CD4-positive, alpha-beta T cell treated with Interleukin-12 subunit alpha and Interleukin-12 subunit beta, for 1 hour (primary cell): ENCODE measurements at places on chromosomes 16 and 17.

DNA sequence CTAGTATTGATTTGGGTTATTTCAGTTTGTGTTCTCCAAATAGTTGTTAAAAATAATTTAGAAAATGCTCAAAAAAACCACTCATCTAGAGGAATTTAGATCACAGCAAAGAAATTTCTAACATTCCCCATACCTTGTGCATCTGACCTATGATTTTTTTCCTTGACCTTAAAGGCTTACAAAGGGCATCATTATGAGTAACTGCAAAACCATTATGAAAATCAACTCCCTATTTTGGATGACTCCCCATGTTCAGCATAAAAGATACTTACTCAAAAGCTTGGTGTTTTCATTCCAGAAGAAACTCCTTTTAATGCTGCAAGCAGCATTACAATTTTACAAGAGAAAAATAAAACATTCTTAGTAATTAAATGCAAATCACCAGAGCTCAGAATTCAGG, 83.2 kb downstream of the GRIN2A start:
- no peak for DNase-seq

DNA sequence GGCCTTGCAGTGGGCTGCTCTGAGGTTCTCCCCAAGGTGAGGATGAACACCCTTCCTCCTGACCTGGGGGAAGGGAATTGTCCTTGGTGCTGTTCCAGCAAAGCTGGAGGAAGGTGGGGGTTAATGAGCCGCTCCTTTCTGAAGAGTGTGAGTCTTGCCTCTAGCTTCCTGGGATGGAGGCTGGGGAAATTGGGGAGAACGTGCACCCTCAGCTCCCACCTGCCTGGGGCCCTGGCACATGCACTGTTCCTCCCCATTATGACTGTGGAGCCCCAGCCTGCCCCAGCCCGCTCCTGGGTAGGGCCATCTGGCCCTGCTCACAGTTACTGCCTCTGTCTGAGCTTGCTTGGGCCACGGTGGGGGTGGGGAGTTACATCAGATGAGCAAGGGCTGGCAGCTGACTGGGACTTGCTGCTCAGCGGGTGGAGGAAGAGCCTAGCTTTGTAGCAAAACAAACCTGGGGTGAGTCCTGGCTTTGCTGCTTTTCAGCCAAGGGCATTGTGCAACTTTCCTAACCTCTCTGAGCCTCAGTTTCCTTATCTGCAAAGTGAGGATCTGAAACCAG, 11.1 kb downstream of the TNS4 start:
- no peak for DNase-seq

DNA sequence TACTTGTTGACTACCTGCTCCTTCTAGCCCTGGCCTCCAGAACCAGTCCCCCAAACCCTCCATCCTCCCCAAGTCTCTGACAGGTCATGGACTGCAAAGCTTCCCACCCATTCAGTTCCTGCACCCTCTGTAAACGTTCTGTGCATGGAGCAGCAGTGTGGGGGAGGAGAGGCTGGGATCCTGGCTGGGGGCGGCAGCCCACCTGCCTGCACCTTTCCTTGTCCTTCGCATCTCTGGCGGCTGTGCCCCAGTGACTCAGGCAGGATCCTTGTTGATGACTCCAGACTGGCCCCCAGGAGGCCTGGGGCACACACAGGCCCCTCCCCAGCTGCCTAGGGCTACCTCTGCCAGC, 1.6 kb upstream of the PKMYT1 start:
- DNase-seq, result no peak

GRCh38 chr16:19864566-19864965, 20.1 kb downstream of the GPRC5B start:
- no peak for DNase-seq

GRCh38 chr16:66621973-66622372, 17.5 kb downstream of the CMTM3 start:
- DNase-seq, result no peak

DNA sequence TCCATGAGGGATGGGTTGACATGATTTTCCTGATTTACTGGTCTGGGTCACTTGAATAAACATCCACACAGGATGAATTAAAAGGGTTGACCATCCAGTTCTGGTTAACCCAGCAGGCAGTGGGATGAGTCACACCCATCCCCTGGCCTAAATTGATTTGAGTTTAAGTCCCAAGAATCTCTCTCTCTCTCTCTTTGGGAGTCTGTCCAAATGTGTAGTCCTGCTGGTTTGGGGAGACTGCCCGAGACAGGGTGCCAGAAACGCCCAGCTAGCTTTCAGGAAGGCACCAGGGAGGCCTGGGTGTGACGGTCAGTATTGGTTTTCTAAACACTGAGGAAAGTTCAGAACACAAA, 38.8 kb downstream of the SCPEP1 start:
- DNase-seq, result no peak

- no peak for DNase-seq
These were observed 116.1 kb downstream of the C16orf95 start for GRCh38 chr16:87201052-87201451.

DNA sequence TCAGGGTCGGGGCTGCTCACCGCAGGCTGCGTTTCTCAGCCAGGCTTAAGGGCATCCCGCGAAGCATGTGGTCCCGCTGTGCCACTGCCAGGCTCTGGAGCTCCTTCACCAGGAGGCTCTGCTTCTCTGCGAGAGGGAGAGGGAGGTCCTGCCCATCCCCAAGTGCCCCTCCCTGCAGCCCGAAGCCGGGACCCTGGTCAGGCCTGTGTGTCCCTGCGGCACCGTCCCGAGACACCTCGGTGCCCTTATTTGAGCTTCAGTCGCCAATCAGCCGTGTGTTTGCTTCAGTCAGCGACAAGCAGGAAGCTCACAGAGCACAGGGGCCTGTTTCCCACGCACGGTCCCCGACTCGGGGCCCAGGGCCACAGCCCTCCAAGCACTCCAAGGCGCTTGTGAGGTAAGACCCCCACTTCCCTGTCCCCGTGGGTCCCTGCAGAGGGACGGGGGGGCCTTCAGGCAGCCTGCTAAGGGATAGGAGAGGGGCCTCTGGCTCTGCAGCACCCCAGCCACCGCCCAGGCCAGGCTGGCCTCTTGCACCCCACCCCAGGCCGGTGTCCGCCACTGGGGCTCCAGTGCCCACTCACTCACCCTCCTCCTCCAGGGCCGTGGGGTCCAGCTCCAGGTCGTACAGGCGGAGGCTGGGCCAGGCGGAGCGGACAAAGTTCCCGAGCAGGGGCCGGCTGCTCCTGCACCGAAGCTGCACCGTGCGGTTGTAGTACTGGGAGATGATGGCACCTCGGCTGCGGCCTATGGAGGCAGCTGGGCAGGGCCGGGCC, 3.2 kb downstream of the TMC6 start:
- peak; percentile 38 for DNase-seq

GRCh38 chr17:44607836-44608690, 48.2 kb upstream of the MEIOC start:
- DNase-seq, result no peak

DNA sequence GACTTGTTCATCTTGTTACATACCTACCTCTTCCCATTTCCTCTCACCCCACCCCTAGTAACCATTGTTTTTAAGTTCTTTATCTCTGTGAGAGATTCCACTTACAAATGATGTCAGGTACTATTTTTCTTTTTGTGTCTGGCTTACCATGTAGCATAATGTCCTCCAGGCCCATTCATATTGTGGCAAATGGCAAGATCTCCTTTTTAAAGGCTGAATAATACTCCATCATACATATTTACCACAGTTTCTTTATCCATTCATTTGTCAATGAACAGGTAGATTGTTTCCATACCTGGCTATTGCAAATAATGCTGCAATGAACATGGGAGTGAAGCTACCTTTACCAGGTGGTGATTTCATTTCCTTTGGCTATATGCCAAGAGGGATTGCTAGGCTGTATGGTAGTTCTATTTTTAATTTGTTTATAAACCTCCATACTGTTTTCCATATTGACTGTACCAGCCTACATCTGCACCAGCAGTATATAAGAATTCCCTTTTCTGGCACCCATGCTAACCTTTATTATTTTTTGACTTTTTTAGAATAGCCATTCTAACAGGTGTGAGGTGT, 53.9 kb downstream of the NSRP1 start:
- no peak for DNase-seq

DNA sequence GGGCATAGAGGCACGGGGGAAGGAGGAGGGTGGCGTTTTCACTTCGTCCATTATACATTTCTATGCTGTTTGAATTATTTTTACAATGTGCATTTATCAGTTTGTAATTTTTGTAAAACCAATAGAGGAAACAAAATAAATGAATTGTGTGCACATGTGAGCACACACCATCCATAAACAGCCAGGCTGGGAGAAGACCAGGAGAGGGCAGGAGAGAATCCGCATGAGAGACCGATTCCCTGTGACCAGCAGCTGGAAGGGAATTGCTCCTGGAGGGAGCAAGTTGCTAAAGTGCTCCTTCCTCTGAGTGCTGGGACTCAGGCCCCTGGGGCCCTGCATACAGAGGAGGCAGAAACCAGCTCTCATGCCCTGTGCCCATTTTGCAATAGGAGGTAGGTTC, 126.0 kb downstream of the ABCC12 start:
- no peak for DNase-seq

DNA sequence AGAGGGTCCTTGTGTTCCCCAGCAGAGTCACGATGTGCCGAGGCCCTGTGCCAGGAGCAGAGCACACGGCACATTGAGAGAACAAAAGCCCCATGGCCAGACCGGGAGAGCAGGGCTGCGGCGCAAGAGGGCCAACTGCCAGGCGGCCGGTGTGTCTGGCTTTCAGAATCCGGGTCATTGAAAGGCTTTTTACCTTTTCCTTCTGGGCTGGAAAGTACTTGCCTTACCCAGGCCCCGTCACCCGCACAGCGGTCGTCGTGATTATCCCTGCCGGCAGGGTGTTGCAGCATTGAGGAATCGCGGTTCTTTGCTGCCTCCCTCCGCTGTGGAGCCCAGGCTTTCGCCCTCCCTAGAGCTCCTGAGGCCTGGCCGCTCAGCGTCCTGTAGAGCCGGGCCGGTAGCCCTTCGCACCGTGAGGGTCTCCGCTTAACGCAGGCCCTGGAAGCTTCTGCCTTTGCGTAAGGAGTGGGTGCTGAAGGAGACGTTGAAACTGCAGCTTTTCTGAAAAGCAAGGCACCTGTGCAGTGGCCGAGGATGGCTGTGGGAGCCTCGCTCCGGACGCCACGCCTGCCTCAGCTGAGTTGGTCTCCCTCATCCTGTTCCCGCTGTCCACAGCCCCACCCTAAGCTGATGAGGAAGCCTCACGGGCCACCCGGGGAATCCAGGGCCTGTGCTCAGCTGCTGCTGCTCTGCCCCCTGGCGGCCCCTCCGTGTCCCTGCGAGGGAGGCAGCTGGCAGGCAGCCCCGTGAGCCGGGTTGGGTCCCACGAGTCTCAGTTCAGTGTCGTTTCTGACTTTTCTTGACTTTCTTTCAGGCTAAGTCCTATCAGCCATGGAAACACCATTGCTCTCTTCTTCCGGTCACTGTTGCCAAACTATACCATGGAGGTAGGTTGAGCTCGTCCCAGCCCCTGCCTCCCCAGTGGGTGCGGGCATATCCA, 8.6 kb upstream of the MC1R start:
- DNase-seq, result peak; percentile 71

GRCh38 chr17:76398523-76399174, 14.2 kb downstream of the SPHK1 start:
- DNase-seq, result no peak

DNA sequence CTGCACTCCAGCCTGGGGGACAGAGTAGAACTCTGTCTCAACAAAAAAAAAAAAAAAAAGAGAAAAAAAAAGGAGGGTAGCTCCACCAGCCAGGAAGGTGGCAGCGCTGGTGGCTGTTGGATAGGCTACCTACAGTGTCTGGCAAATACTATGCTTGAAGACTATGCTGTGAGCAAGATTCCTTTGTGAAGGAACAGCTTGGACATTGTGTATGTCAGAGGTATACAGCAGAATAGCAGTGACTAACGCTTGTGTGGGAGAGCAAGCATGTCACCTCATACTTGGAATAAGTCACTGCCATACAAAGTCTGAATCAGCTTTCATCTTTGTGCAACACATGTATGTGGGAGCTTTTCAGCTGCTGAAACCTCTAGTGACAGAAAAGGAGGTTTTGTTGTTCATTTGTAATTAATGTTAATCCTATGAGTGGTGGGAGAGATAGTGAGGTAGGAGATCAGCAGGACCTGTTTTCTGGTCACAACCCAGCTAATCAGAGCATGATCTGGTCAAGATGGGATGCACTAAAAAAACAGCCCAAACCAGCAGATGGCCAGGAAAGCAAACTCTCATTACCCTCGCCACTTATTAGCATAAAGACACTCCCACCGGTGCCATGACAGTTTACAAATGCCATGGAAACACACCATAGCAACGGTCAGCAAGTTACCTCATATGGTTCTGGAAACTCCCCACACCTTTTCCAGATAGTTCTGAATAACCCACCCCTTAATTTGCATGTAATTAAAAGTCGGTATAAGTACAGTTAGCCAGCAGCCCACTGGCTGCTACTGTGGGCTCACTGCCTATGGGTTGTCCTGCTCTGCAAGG, 6.8 kb upstream of the ITGAD start:
- DNase-seq, result peak; percentile 33

- DNase-seq, result no peak
These were observed 144.1 kb downstream of the PITPNC1 start for GRCh38 chr17:67520916-67521774.

- no peak for DNase-seq
These were observed 134.7 kb upstream of the CIBAR2 start for GRCh38 chr16:85246973-85247372.

DNA sequence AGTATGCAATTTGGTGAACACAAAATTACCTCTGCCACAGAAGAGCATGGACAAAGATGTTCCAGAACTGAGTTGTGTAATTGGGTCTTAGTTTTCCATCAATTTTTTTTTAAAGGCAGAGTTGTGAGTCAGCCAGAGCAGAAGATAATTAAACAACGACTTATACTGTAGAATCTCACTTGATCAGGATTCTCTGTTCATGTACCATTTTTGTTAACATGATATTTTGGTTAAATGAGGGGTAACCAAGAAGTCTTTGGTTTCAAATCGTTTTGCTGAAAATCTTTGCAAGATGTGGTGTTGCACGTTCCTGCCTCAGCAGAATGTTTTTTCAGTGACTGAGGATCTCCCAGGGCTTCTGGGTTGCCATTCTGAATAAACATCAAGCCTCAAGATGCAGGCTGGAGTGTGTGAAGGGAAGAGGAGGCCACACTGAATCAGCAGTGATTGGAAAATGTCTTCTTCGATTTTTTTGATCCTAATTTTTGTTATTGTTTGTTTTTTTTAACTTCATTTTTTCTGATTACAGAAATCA, 232.6 kb upstream of the IRX3 start:
- DNase-seq, result no peak
